ENCODE measurements at places on chromosomes 6 and 20.

- no peak for DNase-seq
These were observed 20.7 kb upstream of the HEY2 start for GRCh38 chr6:125728739-125729138.

DNA sequence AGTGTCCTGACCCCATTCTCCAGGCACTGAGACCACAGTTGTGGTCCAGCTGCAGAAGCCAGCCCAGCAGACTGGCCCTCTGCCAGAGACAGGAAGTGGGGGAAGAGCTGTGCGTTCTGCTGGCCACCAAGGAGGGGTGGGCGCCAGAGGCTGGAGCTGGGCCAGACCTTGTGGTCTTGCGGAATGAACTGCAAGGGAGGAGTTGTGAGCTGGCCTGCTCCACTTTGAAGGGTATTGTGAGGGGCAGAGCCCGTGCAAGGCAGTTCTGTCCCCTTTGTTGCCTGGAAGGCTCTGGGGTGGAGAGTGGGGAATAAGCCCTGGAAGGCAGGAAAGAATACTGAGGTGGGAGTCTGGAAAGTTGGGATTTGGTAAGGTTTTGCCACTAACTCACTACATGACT lies 3.6 kb upstream of the MDFI start:
- no peak for DNase-seq

- DNase-seq = no peak
These were observed 36.2 kb upstream of the HMGA1 start for GRCh38 chr6:34200340-34200971.

GRCh38 chr6:148307405-148307804 lies 35.2 kb upstream of the SASH1 start:
- DNase-seq = no peak

DNA sequence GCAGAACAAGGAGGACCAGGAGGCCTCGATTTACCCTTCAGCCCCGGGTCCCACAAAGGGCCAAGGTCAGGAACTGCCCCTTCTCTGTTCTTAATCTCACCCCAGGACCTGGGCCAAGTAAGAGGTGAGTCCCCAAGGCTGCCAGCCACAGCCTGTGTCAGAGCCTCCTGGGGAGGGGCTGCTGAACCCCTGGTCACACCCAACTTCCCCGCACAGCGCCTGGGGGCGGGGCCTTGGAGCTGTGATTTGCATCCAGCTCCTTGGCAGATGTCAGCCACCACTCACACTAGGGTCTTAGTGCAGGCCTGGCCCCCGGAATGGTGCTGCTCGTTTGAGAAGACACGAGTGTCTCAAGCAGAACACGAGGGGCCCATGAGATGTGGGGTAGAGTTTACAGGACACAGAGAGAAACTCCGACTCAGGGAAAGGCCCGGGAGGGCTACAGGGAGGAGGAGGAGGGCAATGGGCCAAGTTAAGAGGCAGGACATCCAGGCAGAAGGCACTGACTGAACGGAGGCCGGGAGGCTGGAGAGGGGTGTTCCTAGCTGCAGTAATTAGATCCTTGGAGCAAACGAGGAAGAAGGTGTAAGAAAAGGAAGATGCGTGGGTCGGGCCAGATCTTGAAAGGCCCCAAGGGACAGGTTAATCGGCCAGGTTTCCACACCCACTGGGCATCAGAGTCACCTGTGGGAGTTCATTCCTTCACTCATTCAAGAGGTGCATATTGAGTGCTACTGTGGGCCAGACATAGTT lies 26.9 kb downstream of the ZBP1 start:
- DNase-seq = no peak

GRCh38 chr6:7590918-7591302 lies 912 bp downstream of the SNRNP48 start:
- no peak for DNase-seq

DNA sequence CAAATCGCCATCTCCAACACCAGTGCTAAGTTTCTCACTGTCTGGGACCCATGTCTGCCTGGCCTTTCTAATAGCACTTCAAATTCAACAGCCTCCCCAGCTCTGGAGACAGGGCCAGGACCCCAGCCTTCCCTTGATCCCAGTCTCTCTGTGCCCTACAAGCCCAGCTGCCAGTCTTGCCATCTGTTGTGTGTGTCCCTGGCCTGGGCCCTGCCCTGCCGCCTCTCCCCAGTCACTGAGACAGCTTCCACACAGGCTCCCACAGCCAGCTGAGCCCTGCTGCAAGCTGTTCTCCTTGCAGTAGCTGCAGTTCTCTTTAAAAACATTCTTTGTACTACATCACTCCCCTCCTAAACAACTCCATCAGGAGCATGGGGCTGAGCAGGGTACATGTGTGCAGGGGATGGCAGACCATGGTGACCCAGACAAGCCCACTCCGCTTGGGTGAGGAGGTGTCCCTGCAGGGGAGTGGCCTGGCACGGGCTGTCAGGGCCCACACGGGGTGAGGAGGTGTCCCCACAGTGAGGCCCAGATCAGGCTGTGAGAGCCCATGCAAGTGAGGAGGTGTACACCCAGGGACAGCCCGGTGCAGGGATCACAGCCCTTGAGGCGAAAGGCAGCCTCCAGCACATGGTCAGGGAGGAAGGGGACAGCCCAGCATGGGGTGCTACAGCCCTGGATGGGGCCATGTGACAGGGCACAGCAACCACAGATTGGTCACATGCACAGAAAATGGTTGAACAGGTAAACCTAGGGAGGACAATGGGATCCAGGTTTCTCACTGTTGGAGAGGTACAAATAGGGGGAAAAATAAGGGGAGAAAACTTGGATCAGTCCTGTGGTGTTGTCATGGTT lies 16.2 kb downstream of the CST7 start:
- no peak for DNase-seq

DNA sequence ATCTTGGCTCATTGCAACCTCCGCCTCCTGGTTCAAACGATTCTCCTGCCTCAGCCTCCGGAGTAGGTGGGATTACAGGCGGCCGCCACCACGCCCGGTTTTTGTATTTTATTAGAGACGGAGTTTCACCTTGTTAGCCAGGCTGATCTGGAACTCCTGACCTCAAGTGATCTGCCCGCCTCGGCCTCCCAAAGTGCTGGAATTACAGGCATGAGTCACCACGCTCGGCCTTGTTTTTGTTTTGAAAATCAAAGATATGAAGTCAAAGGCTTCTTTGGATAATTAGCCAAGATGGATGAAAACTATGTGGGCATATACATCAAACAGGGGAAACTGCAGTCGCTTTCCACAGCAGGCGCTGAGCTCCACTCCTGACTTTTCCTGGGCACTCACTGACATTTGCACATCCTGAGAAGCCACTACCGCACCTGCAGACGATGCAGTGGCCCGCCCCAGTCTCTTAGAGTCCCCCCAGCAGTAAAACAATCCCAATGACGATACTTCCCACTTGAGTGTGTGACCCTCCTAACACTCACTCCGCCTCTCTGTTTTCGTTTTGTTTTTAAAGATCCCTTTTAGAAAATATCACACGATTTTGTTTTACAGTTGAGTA lies 44.1 kb downstream of the GJA1 start:
- no peak for DNase-seq

GRCh38 chr6:165183071-165183470 lies 126.3 kb downstream of the C6orf118 start:
- DNase-seq = no peak

- no peak for DNase-seq
These were observed 62.7 kb downstream of the FOXC1 start for GRCh38 chr6:1672379-1672778.

Data from stimulated activated CD4-positive, alpha-beta T cell treated with anti-CD3 and anti-CD28 coated beads, Interleukin-1b, Interleukin-23, amount 100 ng/mL, for 24 hours (primary cell).